ENCODE measurements at places on chromosomes 7 and 10.

DNA sequence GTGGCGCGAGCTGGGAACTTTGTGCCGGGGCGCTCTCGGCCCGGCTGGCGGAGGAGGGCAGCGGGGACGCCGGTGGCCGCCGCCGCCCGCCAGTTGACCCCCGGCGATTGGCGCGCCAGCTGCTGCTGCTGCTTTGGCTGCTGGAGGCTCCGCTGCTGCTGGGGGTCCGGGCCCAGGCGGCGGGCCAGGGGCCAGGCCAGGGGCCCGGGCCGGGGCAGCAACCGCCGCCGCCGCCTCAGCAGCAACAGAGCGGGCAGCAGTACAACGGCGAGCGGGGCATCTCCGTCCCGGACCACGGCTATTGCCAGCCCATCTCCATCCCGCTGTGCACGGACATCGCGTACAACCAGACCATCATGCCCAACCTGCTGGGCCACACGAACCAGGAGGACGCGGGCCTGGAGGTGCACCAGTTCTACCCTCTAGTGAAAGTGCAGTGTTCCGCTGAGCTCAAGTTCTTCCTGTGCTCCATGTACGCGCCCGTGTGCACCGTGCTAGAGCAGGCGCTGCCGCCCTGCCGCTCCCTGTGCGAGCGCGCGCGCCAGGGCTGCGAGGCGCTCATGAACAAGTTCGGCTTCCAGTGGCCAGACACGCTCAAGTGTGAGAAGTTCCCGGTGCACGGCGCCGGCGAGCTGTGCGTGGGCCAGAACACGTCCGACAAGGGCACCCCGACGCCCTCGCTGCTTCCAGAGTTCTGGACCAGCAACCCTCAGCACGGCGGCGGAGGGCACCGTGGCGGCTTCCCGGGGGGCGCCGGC lies 870 bp downstream of the FZD1 start:
- peak; percentile 56 for DNase-seq

GRCh38 chr7:7118822-7119221 lies 63.5 kb upstream of the C1GALT1 start:
- DNase-seq: no peak

- DNase-seq: no peak
Observed at GRCh38 chr7:103686763-103687162, 240.8 kb upstream of the SLC26A5 start.

DNA sequence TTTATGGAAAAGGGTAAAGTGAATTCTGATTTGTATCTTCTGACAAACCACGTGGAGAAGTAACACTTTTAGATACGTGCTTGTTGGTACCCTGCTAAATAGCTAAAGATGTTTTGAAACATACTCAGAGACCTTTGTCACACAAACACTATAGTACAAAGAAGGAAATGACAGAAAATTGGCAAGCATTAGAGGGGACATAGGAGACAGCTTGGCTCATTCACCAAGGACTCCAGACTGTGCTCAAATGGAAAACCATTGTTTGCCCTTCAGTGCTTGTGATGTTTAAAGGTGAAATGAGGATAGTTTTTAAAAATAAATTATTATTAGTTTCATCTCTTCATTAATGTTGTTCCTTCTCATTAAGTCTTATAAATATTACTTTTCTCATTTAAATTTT lies 34.0 kb upstream of the CD36 start:
- DNase-seq: no peak

GRCh38 chr7:82534684-82535083 lies 91.1 kb upstream of the CACNA2D1 start:
- DNase-seq: peak; percentile 5

- DNase-seq: peak; percentile 58
Observed at GRCh38 chr7:90404777-90405176, 1.5 kb downstream of the CLDN12 start.

- DNase-seq: no peak
Observed at GRCh38 chr10:102949916-102950315, 31.8 kb downstream of the CNNM2 start.

DNA sequence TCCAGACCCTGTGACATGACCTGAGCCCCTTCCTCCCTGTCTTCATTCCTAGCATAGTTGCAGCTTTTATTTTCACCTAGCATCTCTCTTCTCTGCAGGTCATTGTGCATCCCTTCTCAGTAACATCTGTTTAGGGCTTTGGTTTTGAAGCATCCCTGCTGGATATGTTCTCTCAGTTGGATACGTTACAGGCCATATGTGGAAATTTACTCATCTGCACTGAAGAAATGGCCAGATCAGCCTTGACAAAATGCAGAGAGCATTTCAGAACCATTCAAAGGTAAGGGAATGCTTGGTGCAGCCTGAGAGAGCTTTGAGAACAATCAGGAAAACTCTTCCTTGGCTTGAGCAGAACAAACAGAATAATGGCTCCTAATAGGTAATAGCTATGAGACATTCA lies 647.0 kb downstream of the KCNMA1 start:
- no peak for DNase-seq

- DNase-seq: peak; percentile 25
Observed at GRCh38 chr10:22434521-22434920, 89.2 kb downstream of the SPAG6 start.

GRCh38 chr10:72487521-72487920 lies 132.8 kb upstream of the DNAJB12 start:
- no peak for DNase-seq

GRCh38 chr7:143456992-143457793 lies 13.9 kb downstream of the TAS2R60 start:
- DNase-seq: no peak

DNA sequence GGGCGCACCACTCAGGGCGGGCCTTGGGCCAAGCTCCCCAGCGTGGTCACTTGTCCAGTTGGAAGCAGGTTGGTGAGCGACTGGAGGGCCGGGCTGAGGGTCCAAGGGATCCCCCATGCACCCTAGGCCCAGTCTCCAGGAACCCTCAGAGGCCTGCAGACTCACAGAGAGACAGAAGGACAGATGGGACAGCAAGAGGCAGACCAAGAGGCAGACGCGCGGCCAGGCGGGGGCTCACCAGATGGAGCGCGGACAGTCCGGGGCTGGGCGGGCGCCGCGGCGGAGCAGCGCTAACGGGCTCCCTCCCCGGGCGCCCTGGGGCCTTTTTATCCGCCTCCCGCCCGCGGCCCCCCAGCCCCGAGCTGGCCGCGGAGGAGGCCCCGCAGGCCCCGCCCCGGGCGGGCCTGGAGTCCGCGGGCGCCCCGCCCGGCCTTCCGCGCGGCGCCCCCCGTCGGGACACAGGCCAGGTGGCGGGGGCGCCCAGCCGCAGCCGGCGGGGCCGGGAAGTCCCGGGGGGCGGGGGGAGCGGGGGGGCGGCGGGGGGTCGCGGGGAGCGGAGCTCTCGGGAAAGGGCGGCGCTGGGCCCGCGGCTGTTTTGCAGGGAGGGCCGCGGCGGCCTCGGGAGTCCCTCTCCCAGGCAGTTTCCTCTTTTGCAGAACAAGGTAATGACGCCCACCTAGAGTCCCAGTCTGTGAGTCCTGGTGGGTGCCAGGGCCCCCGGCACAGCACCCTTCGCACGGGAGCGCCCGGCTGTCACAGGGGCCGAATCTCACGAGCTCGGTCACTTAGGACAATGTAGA lies at the start of gene LOXL4:
Gene LOXL4, minus strand, starts transcription at position 301 of the 800 bp plus-strand sequence. CDS start 5,175 bp downstream, outside the sequence.
- DNase-seq: peak; percentile 35

DNA sequence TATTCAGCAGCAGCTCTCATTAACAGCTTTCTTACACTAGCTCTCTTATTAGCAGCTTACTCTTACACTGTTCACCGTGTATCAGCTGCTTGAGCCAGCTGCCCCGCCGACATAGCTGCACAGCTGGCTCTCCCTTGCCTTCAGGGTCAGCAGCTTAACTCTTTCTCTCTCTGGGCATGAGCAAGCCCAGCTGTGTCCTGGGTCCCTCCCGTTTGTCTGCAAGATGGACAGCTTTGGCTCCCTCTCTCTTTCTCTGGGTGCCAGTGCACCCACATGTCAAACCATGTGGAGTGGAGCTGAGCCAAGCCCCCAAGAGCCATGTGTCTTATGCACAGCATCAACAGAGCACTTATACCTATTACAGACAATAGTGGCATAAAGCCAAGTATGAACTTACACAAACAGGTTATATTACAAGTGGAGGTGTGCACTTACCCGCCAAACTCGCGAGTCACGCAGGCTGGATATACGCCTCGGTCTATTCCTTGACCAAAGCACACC lies 35.7 kb upstream of the MTPAP start:
- peak; percentile 49 for DNase-seq

GRCh38 chr7:79377097-79377496 lies 76.4 kb downstream of the MAGI2 start:
- no peak for DNase-seq

- no peak for DNase-seq
Observed at GRCh38 chr7:156141941-156142340, 329.7 kb upstream of the SHH start.

GRCh38 chr7:54906963-54907362 lies 111.9 kb upstream of the EGFR start:
- no peak for DNase-seq

DNA sequence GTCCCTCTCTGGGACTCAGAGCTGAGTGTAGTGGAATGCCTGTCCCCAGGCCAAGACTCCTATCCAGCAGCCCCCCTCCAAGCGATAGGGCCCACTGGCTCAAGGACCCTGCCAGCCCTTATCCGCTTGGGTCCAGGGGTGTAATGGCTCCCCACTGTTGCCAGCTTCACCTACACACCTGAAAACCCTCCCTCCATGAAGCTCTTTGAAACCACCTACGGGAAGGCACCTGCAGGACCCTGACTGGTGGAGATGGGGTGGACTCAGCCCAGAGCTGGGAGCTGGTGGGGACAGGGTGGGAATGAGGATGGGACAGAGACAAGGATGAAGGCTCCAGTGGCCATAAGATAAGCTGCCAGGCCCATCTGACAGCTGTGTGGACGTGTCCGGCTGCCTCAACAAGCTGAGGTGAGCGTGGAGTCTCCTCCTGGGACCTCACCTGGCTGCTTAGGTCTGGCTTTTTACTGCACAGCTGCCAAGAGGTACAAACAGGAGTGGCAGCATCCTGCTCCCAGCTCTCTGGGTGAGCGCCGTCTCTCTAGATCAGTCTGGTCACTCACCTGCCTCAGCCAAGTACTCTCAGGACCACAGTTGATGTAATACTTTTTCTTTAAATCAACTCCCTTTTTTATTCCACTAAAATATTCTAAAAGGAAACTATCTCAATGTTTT lies 41.9 kb downstream of the DRGX start:
- DNase-seq: no peak

- no peak for DNase-seq
Observed at GRCh38 chr10:125772864-125773180, 2.8 kb downstream of the MMP21 start.

GRCh38 chr7:41977151-41977651 lies 259.8 kb downstream of the GLI3 start:
- DNase-seq: peak; percentile 45

DNA sequence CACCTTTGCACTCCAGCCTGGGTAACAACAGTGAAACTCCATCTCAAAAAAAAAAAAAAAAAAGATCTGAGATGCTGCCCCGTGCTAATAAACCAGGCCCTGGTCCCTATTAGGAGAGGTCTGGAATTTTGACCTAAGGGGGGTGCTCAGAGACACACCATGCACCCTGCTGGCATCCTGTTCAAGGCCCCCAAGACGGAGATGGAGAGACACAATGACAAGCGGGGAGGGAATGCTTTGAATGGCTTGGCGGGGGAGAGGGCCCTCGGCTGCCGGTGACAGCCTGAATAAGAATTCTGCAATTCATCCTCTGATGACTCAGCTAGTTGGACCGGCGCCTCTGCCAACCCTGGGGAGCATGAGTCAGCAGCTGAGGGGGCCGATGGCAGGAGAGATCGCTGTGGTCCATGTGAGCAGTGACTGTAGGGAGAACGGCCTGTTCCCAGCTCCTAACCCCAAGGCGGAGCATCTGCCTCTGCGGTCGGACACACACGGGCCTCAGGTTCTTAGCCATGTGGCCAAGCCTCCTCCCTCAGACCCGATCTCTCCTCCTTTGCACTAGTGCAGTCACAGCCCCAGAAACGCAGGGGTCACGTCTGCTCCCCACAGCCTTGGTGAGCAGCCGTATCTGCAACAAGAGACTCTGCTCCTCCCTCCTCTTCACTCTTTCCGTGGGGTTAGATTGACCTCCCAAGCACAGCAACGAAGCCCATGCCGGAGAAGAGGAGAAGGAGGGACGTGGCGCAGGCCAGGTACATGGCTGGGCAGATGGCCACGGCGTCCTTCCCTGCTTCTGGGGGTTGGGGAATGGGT lies 14.9 kb downstream of the TRIM56 start:
- peak; percentile 94 for DNase-seq

- DNase-seq: no peak
Observed at GRCh38 chr10:45997994-45998763, 25.9 kb downstream of the TIMM23 start.

GRCh38 chr10:17209881-17210280 lies 8.4 kb upstream of the TRDMT1 start:
- peak; percentile 21 for DNase-seq

Measured in suppressor macrophage (primary cell).